Esophagus muscularis mucosa (tissue), 4 donors: ENCODE measurements at places on chromosomes 12 and 14.

GRCh38 chr14:104865081-104865630 lies at the start of gene CEP170B:
Gene CEP170B (plus strand): TSS chr14:104865268. CDS start chr14:104868451, 3,183 bp downstream.
- no peak for DNase-seq

- DNase-seq: no peak
Measured at GRCh38 chr12:11829764-11830194, 180.3 kb downstream of the ETV6 start.

DNA sequence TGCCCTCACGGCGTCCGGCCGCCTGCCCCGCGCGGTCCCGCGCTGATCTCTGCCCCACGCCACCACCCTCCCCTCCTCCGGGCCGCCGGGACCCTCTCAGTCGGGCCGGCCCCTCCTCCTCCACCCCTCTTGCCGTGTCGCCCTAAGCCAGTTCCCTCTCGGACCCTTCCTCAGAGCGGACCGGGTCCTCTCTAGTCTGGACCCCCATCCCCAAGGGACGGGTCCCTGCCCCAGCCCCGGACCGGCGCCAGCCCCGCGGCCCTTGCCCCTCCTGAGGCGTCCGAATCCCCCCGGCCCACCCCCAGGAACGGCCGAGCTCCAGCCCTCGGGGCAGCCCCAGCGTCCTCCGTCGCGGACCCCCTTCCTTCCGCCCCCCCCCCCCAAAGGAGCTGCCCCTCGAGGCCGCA lies 485 bp downstream of the PPP4R4 start:
- DNase-seq: no peak

DNA sequence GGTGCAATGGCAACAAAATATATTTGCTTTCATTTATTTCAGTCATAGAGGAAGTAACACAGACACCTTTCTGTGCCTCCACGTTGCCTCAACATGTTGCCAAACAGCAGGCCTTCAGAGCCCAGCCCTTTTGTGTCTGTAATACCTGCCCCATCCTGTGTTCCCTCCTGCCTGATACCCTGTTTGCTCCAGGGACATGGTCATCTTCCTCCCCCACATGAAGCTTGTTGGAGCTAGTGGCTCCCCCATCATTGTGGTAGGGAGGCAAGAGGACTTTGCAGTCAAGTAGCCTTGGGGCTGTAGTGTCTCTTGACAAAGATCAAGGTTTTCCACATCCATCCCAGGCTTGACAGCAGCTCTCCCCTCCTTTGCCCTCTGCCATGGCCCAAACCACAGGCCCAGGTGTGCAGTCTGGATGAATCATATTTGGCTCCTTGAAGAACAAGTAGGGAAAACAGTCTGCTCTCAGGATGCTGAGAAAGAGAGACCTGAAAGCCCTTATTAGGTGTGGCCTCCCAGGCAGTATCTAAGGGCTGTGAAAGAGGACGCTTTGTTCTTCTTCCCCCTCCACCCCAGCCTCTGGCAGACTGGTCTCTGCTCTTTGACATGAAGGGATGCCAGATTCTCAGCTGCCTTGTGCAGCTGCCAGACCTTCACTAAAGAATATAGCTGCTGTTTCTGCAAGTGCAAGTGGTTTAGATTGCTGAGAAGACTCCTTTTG lies 329.0 kb downstream of the C12orf75 start:
- DNase-seq: no peak

DNA sequence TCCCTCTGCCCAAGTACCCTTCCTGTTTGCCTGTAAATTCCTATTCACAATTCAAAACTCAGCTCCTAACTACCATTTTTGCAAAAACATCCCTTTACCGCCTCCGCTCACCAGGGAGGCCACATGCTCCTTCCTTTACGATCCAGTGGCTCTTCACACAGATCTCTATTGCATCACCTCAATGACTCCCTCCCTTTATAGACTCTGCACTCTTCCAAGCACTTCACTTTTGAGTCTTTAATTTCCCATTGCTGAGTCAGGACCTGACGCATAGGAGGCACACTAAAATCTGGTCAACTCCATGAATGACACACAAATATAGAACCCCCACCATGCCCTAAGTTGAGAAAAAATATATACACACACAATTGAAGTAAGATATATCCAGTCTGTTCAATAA lies 45.9 kb downstream of the PPP1R13B start:
- DNase-seq: no peak

GRCh38 chr12:27212861-27213260 lies 31.2 kb upstream of the STK38L start:
- no peak for DNase-seq

GRCh38 chr14:37678916-37679315 lies 83.5 kb downstream of the TTC6 start:
- DNase-seq: no peak

GRCh38 chr12:6430124-6430989 lies 14.4 kb upstream of the CD27 start:
- DNase-seq: peak; percentile 95

DNA sequence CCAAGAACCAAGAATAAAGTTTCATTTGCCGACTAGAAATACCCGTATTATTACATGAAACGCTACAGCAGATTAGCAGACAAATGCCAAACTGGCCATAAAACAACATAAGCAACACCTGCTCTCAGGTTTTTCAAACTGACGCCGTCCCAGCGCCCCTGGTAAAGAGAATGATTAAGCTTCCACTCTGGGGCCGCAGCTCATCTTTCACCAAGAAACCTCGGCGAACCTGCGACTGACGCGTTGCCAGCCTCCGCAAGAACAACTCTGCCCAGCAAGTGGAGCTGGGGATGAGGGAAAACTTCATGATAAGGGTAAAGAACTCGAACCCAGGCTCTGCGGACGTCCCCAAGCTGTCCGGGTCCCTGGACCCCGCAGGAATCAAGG lies 530 bp downstream of the ARL1 start:
- DNase-seq: no peak

DNA sequence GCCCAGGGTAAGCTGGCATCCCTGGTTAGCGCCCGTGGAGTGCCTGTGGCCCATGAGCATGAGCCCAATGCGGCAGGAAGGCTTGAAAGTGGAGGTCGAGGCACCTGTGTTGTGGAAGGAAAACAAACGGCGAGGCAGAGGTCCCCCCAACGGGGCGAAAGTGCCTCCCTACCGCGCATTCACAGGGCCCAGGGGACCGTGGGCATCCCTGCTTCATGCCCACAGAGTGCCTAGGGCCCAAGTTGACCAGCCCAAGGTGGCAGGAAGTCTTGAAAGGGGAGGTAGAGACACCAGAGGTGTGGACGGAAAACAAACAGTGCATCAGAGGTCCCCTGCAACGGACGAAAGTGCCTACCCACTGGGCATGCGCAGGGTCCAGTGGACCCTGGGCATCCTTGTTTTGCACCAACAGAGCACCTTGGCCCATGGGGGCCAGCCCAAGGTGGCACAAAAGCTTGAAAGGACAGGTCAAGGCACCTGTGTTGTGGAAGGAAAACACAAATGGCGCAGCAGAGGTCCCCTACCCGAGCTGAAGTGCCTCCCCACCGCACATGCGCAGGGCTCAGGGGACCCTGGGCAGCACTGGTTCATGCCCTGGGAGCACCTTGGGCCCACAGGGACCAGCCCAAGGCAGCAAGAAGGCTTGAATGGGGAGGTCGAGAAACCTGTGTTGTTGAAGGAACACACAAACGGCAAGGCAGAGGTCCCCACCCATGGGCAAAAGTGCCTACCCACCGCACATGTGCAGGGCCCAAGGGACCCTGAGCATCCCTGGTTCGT lies 377.5 kb downstream of the ALG10 start:
- DNase-seq: peak; percentile 84

DNA sequence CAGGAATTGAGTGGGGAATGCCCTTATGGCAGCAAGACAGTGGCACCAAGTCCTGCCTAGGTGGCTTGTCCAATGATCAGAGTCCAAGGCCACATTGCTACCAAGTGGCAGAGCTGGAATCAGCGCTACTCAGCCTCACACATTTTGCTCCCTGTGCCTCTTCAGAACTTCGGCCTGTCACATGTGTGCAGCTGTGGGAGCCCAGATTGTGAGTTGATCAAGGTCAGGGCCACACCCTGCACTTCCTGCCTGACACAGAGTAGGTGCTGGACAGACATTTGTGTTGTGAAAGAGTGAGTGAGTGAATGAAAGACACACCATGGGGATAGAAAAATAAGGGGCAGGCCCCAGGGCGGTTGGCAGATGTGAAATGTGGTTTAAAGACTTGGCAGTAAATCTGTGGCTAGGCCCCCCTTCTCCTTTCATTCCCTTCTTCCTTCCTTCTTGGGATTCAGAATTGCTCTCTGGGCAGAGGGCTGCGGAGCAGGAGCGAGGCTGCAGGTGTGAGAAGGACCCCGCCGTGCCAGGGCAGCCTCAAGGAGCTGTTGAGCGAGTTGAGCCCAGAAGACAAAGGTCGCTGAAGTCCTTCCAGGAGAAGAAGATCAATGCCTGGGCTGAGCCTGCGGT lies 83.5 kb downstream of the SLC25A47 start:
- DNase-seq: no peak

- no peak for DNase-seq
Measured at GRCh38 chr14:24844011-24844410, 205.9 kb downstream of the STXBP6 start.

DNA sequence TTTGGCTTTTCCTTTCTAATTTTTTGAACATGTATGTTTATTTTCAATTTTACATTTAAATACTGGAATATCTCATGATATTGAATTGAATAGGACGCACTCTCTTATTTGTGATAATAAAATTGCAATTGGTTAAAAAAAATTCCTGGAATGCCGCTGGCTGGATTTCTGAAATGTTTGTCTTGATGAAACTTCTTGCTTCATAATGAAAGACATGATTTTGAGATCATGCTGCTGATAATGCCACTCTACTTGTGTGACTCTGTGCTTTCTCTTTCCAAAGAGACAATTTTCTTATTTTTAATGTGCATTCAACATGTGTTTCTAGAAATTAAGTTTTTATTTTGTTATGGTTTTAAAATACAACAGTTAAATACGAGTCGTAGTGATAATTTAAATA lies 465.7 kb upstream of the FAR2 start:
- DNase-seq: no peak

DNA sequence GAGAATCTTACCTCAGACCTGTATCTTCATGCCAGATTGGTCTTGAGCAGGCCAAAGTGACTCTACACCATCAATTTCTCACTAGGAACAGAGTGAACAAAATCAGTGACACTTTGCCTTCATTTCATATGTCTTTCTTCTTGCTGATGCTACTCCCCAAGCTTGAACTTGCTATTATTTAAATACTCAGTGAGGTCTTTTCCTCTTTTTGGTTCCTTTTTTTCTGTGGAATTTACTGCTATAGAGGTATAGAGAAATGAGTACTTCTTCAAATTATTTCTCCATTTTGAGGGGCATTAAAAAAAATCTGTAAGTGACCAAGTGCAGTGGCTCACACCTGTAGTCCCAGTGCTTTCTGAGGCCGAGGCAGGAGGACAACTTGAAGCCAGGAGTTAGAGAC lies at the start of gene GPR33:
Gene GPR33, minus strand, starts transcription at position 154 of the 400 bp plus-strand sequence. CDS start 4,074 bp downstream, outside the sequence.
- no peak for DNase-seq

DNA sequence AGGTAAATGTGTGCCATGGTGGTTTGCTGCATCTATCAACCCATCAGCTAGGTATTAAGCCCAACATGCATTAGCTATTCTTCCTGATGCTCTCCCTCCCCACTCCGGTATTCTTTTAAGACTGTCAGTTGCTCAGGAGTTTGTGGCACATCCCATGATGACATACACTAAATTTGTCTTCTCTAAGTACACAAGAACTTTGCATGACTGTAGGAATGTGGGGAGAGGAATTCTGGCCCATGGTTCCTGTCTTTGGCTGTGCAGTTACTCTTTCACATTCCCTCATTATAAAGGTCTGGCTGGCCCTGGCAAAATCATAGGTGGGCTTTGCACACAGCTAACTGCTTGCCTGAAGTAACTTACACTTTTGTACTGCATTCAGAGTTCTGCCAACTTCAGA lies 30.3 kb downstream of the HMGA2 start:
- no peak for DNase-seq

DNA sequence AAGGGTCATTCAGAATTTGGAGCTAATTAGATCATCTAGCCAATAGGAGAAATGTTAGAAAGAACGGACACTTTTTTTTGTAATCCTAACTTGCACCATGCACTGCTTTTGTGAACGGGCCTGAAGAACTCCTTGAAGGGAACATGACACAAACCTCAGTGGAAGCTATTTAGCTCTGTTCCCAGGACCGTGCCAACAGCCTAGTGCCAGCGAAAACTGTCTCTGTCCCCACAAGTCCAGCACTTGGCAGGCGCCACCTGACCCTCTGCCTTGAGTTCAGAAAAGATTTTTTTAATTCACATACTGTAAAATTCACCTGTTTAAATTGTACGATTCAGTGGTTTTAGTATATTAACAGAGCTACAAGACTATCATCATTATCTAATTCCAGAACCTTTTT lies 31.3 kb upstream of the KCNA5 start:
- no peak for DNase-seq

DNA sequence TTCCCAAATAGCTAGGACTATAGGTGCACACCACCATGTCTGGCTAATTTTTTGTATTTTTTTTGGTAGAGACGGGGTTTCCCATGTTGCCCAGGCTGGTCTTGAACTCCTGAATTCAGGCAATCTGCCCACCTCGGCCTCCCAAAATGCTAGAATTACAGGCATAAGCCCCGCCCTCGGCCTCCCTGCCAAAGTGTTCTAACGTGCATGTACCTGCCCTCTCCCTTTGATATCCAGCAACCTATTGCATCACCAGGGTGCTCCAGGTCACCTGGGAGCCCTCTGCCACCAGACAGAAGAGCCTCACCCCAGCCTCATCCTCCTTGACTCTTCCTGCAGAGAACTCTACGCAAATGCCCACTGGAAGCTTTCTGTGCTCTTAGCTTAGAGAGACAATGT lies 2.2 kb upstream of the EML1 start:
- DNase-seq: no peak

- DNase-seq: no peak
Measured at GRCh38 chr12:117845271-117845904, 123.4 kb downstream of the KSR2 start.

DNA sequence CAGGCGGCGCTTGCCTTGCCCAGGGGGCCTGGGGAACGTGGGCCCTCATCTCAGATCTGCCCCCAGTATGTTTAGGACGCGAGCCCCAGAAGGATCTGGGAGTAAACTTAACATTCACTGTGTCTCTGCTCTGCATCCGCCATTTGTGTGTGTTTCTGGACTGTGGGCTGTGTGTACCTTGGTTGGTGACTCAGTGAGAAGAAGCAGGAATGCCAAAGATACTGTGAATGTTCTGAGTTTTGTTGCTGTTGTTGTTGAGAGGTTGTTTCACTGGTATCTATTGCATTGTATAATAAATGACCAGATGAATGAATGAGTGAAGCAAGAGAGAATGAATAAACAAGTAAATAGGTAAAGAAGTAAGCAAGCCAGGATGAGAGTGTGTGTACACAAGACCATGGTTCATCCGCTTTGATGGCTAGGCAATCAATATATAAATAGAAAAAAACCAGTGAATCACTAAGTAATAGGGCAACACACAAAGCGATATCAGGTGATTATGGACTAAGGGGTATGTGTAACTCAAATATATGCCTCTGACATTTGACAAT lies 20.5 kb downstream of the MEG3 start:
- DNase-seq: no peak

DNA sequence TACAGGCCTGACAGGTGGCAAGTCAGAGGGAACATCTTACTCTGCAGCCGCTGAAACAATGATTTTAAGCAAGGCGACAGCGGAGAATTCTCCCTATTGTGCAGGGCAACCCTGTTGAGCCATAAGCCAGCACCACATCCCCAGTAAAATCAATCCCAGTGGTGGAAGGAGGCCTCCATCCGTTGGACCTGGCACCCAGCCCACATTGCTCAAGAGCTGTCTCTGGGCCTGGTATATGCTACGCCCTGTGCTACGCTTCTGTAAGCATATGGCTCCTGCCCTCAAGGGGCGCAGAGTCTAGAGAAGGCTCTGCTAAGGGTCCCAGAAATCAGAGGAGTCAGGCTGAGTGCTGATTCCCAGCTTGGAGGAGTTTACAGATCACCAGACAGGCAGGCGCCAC lies 265.5 kb downstream of the CACNA1C start:
- DNase-seq: no peak
